DMS 273 treated with DMSO at 0.1 percent for 48 hours (cell line): ENCODE measurements at places on chromosomes 12 and 14.
A peak's percentile ranks its signal among the peaks of the same experiment; 100 is the strongest.

GRCh38 chr14:102873546-102874061, 48.9 kb upstream of the AMN start:
- no peak for DNase-seq

- DNase-seq = no peak
Observed at GRCh38 chr12:100266585-100266834, 369 bp downstream of the DEPDC4 start.

GRCh38 chr14:55773984-55774545, 194.1 kb downstream of the KTN1 start:
- no peak for DNase-seq

- no peak for DNase-seq
Observed at GRCh38 chr12:38911611-38912010, 6.2 kb upstream of the CPNE8 start.

DNA sequence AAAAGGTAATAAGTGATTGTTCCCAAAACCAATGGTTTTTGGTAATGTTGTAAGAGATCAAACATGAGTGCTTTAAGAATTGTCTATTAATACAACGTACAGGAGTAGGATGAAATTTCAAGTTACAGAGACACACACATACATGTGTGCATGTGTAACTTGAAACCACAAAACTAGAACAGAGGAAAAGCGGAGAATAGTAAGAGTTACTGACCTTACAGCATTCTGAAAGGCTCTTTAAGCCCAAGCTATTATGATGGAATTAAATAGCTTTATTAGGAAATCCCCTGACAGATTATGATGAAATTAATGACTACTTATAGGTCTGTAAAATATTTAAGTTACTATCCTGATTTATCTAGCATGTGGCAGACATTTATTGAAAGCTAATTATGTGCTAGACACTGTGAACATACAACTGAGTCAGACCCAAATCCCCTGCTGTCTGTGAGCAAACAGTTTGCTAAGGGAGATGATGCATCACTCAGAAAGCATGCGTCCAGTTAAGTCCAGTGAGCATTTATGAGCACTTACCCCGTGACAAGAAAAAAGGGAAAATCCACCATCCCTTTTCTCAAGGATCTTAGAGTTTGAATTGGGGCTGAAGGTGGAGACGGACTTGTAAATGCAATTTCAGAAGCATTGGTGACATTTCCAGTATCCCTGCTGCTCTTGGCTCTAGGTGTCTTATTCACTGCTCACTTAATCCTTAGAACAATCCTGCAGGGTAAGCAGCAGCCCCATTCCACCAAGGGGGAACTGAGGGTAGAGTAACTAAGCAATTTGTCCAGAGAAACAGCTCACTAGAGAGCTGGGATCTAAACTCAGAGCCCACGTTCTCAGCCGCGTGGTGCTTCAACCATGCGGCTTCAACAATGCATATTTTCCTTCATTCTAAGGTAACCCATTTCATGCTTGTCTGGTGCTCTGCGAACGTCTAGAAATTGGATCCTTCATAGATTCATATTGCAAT, 117.4 kb downstream of the EML1 start:
- DNase-seq = no peak

- no peak for DNase-seq
Observed at GRCh38 chr14:95697764-95698163, 11.5 kb downstream of the TCL1B start.

DNA sequence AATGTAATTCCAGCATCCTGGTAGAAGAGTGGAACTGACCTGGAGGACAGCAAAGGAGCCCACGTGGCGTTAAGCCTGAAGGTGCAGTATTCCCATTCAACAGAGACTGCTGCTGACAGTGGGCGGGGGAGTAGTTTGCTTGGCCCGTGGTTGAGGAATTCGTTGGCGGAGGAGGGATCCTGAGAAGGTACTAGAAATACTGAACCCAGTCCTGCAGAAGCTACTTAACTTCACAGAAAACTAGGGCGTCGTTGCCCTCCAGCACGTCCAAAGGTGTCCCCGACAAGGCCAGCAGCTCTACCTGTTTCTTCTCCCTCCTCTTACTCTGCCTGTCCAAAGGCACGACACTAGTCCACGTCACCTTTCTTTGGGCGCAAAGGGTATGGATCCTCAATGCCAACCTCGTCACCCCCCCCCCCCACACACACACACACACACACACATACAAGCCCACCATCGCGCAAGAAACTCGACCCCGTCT, 303 bp downstream of the PUS7L start:
- DNase-seq = no peak

- DNase-seq = no peak
Observed at GRCh38 chr12:90280033-90280432, 571.4 kb upstream of the ATP2B1 start.

- DNase-seq = no peak
Observed at GRCh38 chr12:3543826-3544225, 52.8 kb downstream of the PRMT8 start.

DNA sequence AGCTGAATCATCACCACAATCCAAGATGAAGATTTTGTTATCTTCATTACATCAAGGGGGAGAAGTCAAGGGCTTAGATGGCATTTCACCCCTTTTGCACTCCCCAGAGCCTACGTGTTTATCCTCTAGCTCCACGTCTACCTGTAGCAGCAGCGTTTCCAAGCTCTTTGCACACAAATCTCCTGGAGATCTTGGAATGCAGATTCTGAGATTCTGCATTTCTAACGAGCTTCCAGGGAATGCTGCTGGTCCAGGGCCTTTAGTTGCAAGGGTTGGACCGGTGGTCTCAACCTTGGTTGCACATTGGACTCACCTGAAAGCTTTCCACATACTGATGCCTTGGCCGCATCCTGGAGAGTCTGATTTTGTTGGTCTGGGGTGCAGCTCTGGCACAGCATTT, 49.5 kb upstream of the STON2 start:
- no peak for DNase-seq

- DNase-seq = peak; percentile 60
Observed at GRCh38 chr12:76037130-76038103, 5.8 kb upstream of the PHLDA1 start.

DNA sequence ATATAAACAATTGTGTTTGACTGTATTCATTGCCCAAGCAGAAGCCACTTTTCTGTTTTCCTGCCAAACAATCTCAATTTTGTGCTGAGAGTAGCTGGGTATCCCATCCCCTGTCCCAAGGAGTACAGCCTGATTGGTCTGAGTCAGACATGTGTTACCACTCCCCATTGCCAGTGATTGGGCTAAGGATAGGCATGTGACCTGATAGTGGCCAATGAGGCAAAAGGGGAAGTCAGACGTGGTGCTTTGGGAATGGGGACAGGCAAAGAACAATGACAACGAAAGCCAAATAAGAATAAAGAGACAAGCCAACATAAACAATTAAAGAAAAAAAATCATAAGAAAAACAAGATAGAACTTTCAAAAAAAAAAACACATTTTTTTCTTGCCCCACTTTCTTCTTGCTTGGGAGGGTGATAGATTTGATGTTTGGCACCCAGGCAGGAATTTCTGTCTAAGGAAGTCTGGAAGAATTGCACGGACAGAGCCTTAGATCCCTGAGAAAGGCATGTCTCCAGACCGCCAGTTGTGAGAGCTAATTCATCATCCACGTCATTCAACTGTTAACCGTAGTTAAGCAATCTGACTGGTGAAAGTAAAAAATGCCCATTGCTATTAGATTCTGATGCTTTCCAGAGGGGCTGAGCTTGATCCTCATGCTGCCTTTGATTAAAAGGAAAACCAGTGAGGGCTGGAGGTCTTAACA, 626.6 kb upstream of the TMEM132C start:
- no peak for DNase-seq

GRCh38 chr12:4275870-4276301, 2.3 kb downstream of the CCND2 start:
- no peak for DNase-seq

GRCh38 chr12:21073822-21074460, 57.1 kb upstream of the SLCO1B1 start:
- DNase-seq = no peak

DNA sequence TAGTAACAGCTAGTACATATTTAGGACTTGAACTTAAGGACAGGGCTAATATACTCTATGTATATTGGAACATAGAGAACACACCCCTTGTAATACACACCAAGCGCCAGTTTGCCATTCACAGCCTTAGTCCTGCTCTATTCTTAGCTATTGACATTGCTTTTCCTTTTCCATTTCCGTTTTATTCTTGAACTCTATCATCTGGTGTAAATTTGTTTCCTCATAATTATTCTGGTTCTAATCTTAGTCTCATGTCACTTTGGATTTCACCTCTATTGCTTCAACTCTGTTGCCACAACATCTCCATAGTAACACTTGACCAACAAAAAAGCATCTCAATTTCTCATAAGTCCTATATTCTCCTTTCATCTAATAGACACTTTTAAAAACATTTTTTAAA, 225.7 kb downstream of the PHLDA1 start:
- DNase-seq = no peak

DNA sequence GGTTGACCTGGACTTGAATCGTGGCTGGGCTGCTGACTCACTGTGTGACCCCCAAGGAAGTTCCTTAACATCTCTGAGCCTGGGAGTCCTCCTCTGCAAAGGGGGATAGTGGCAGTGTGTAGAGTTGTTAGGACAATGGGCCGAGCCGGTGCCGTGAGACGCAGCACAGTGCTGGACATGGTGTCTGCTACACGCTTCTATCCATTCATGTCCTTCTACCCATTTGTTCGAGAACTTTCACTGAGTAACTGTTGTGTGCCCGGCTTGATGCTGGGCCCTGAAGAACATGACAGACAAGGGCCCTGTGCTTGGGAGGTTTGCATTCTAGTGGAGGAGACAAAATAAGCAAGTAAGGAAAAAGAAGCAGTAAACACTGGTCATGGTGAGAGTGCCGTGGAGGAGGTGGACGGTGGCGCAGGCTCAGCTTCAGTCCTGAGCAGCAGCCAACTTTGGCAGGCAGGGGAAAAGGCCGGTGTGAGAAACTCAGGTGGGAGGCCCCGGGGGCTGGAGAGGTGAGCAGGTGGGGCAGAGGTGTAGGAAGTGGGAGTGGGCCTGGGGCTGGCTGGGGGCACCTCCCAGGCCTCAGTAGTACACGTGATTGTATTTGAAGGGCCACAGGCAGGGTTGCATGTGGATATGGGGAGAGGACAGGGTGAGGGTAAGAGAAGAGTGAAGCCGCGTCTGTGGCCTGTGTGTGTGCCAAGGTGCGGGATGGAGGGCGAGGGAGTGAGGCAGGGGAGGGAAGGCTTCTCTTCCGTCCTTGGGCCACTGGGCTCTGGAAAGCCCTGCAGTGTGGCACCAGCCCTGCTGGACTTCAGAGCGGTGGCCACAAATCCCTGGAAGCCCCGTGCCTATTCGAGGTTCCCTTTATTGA, 13.8 kb downstream of the VASH1 start:
- DNase-seq = no peak

GRCh38 chr14:51219473-51220448, 20.3 kb upstream of the TMX1 start:
- no peak for DNase-seq

GRCh38 chr14:83260751-83261150, 1727.1 kb upstream of the SEL1L start:
- DNase-seq = no peak

GRCh38 chr12:50084775-50085614, at the start of gene SMARCD1:
TSS of gene SMARCD1 (plus strand) at chr12:50085342. CDS start at chr12:50085370, 28 bp downstream.
- peak; percentile 77 for DNase-seq

- DNase-seq = no peak
Observed at GRCh38 chr12:42689699-42690098, 100.2 kb upstream of the PRICKLE1 start.

GRCh38 chr12:113065126-113066007, 8.8 kb downstream of the DTX1 start:
- no peak for DNase-seq

DNA sequence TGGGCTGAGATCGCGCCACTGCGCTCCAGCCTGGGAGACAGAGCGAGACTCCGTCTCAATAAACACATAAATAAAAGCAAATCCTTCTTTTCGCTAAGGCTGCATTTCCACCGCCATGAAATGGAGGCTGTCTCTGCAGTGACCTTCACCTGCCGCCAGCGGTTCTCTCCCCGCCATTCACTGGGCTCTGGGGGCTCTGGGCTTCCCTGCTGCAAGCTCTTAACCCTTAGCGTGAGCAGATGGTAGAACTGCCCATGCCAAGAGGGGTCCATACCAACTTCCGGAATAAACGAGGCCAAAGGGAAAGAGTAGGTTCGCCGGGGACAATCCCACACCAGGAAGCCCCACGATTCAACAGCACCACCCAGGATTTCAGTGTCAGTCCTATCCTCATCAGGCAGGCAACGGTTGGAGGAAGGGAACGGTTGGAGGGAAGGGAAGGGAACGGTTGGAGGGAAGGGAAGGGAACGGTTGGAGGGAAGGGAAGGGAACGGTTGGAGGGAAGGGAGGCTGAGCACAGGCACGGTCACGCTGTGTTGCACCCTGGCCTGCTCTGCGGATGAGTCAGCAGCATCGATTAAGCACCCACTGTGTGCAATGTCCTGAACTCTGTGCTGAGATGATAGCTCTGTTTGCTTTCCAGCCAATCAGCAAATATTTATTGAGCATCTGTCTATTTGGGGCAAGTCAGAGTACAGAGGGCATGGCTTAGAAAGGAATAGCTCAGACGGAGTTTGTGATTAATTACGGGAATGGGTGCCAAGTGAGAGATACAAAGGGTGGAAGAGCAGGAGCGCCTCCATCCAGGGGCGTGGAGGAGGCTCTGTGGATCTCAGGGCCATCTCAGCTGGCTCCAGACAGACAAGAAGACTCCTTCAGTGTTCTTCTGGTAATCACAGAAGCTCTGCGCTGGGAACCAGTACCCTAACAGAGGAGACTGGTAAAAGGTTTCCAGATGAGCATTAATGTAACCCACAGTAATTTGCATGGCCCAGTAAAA, 77.9 kb downstream of the NINJ2 start:
- no peak for DNase-seq

GRCh38 chr14:103112400-103113243, 10.6 kb upstream of the TNFAIP2 start:
- DNase-seq = no peak

GRCh38 chr12:116299665-116300328, 22.3 kb upstream of the MED13L start:
- no peak for DNase-seq

- no peak for DNase-seq
Observed at GRCh38 chr12:67052981-67053380, 216.2 kb upstream of the CAND1 start.

GRCh38 chr12:118015306-118015705, 1.2 kb upstream of the RFC5 start:
- DNase-seq = no peak

- no peak for DNase-seq
Observed at GRCh38 chr14:105074601-105075053, 9.4 kb upstream of the GPR132 start.

- no peak for DNase-seq
Observed at GRCh38 chr12:85356596-85357385, 76.8 kb downstream of the ALX1 start.

GRCh38 chr14:22613106-22613695, 15.1 kb downstream of the ABHD4 start:
- DNase-seq = no peak

GRCh38 chr14:49240383-49240782, 345.8 kb downstream of the RPS29 start:
- DNase-seq = no peak
